Stimulated activated CD8-positive, alpha-beta memory T cell treated with anti-CD3 and anti-CD28 coated beads, Interleukin-7, amount 100 ng/mL, for 4 hours (primary cell): ENCODE measurements at places on chromosomes 4 and X.

DNA sequence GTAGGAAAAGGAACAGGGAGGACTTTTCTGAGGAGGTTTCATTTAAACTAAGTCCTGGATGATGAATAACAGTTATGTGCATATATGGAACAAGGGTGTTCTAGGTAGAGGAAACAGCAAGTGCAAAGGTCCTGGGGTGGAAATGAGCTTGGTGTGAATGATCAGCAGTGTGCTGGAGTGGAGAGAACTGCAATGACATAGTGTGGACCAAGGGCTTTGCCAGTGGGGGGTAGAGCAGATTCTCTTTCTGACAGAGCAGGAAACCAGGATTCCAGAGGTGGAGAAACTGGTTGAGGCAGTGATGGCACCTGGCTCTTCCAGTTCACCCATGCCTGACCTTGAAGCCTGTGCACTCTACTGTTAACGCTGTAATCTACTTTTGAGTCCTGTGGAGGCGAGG lies 1.7 kb downstream of the PPP1R3F start:
- no peak for DNase-seq

DNA sequence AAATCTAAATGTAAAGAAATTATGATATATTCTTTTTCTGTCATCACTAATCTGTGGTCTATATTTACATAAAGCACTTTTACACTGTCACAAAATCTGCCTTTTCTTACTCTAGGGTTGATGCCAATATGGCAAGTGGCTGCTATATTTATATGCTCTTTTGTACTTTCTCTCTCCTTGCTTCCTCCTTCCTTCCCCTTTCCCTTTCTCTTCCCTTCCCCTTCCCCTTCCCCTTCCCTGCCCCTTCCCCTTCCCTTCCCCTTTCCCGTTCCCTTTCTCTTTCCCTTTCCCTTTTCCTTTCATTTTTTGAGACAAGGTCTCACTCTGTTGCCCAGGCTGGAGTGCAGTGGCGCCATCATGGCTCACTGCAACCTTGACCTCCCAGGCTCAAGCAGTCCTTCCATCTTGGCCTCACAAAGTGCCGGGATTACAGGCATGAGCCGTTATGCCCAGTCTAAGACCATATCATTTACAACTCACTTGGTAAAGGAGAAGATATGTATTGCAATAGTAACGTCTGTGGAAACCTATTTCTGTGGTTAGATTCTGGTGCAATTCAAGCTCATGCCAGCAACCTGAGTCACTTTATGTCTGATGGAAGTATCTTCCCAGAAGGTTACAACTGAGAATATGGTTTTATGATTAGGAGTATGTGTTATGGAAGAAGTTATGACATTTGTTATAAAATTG lies 13.9 kb upstream of the PLAC8 start:
- DNase-seq = no peak

DNA sequence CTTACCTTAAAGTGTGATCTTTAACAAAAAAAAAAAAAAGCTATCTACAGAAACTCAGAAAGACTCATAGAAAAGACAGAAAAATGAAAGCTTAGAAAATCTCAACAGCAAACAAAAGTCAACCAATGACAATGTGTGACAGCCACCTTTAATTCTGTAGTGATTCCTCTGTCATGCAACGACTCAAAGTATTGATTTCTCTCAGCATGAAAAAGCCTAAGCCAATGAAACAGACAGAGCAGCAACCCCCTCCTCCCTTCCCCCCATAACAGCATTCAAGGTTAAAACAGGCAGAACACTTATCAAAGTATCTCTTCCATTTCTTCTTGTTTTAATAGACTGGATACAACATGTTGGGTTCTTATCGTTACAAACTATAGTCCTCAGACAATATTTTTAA lies 112.5 kb downstream of the MAB21L2 start:
- DNase-seq = no peak

GRCh38 chr4:167079762-167080161 lies 154.5 kb downstream of the SPOCK3 start:
- no peak for DNase-seq

DNA sequence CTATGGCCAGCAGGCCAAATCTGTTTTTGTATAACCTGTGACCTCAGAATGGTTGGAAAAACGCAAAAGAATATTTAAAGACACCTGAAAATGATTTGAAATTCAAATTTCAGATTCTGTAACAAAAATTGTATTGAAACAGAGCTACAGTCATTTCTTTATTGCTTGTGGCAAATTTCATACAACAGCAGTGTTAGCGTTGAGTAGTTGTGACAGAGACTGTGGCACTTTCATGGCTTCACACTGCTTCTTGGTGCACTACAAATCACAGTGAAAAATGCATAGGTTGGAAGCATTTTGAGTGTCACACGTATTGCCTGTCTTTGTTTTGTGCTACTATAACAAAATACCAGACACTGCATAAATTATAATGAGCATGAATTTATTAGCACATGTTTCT lies 12.2 kb upstream of the PARM1 start:
- DNase-seq = no peak

- no peak for DNase-seq
Observed at GRCh38 chr4:99648321-99648720, 9.3 kb downstream of the C4orf54 start.

DNA sequence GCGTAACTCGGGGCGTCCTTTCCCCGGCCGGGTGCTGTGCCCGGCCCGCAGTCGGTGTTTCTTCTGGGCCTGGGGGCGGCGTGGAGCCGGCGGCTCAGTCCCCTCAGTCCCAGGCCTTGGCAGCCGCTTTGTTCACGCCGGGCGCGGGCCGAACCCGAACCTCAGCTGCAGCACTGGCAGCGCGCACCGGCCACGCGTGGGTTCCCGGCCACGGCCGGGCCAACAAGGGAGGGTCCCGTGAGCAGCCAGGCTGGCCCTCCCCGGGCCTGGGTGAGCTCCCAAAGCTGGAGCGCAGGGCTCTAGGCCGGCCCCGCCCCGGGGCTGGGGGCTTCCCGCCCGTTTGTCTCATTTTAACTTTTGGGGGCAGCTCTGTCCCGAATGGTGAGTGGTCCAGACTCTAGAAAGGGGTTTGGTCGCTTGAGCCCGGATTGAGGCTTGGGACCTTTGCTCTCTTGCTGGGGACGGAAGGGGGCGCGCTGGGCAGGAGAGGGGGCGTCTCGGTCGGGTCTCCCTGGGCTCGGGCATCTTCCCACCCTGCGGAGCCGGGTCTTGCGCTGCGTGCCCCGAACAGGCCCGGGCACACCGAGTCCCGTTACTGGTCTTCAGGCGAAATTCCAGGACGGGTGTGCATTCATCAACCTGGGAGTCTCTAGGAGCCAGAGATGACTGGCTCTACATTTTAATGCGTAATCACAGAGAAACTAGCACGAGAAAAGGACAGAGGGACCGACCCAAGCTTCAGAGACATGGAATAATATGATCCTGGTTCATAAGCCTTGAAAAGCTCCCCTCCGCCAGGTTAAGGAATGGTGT lies 177.1 kb downstream of the CBR4 start:
- DNase-seq = no peak

DNA sequence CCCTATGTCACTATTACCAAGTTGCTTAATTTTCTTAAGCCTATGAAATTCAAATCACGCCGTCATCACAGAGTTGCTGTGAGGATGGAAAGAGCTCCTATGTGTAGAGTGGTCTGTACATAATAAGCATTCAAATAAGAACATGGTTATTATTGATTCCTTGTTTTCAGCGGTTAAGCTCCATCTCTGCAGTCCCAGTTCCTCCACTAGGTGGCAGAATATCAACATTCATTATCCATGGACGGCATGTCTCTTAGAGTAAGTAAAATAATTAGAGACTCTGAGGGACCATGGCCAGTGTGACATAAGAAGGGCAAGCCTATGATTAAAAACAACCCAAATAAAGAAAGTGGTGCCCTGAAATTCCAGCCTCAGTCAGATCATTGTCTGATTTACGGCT lies 132.5 kb upstream of the NHS start:
- no peak for DNase-seq

GRCh38 chr4:173370130-173370476 lies 651 bp upstream of the SAP30 start:
- peak; percentile 52 for DNase-seq

GRCh38 chr4:76799718-76800117 lies 98.2 kb downstream of the SOWAHB start:
- DNase-seq = no peak

GRCh38 chr4:77582156-77582555 lies 23.5 kb upstream of the CXCL13 start:
- no peak for DNase-seq

DNA sequence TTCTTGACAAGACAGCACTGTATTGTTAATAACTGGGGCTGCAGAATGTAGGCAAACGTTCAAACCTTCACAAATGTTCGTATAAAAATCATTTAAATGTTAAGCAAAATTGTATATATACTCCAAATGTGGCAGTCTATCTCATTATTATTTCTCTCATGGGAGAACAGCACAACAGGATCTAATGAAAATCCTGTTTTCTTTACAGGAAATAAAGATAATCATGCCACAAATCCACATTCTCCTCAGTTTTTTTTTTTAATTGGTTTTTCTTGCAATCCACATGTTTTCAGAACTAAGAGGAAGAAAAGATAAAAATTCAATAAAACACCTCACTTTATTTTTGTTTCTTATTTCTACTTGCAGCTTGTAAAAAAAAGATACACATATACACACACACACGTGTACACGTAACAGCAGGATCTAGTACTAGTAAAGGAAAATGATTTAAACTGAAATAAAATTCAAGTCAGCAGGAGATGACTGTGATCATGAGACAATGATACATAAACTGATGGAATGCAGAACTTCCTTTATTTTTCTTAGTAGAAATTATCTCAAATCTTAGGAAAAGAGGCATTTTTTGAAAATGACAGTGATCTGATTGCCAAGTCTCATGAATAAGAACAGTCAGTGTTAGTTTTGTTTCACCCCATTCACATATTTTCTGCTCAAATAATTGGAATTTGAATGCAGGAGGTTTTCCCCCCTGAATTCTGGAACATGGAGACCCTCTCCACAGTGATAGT lies 11.3 kb downstream of the APBB2 start:
- DNase-seq = no peak

GRCh38 chr4:149933120-149933519 lies 117.5 kb upstream of the IQCM start:
- no peak for DNase-seq

DNA sequence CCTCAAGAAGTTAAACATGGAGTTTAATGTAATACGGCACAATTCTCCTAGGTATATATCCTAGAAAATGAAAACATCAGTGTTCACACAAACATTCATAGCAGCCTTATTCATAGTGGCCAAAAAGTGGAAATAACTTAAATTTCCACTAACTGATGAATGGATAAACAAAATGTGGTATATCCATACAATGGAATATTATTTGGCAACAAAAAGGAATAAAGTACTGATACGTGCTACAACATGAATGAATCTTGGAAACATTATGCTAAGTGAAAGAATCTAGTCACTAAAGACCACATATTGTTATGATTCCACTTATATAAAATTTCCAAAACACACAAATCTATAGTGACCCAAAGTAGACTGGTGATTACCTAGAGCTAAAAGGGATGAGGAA lies 14.6 kb downstream of the SDAD1 start:
- DNase-seq = no peak

- no peak for DNase-seq
Observed at GRCh38 chrX:63686878-63687714, 97.9 kb downstream of the ARHGEF9 start.

GRCh38 chr4:185721190-185722028 lies 90.6 kb downstream of the SORBS2 start:
- no peak for DNase-seq

- no peak for DNase-seq
Observed at GRCh38 chrX:136856551-136856950, 24.0 kb downstream of the RBMX start.

DNA sequence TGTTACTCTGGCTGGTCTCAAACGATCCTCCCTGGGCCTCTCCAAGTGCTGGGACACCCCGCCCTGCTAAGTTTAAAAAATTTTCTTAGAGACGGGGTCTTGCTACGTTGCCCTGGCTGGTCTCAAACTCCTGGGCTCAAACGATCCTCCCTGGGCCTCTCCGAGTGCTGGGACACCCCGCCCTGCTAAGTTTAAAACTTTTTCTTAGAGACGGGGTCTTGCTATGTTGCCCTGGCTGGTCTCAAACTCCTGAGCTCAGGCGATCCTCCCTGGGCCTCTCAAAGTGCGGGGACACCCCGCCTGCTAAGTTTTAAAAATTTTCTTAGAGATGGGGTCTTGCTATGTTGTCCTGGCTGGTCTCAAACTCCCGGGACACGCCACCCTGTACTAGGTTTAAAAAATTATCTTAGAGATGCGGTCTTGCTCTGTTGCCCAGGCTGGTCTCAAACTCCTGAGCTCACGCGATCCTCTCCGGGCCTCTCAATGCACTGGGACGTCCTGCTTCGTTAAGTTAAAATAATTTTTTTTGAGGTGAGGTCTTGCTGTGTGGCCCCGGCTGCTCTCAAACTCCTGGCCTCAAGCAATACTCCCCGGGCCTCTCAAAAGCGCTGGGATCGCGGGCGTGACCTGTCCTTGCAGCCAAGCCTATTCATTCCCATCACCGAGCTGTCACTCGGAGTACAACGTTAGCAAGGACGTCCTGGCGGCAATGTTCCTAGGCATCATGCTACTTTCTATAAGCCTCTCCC lies 1.1 kb downstream of the SLC25A6 start:
- no peak for DNase-seq

GRCh38 chr4:37620176-37620575 lies 66.0 kb downstream of the RELL1 start:
- no peak for DNase-seq

- no peak for DNase-seq
Observed at GRCh38 chr4:14862891-14863290, 139.4 kb upstream of the CPEB2 start.

- DNase-seq = no peak
Observed at GRCh38 chr4:82906469-82906868, 5.9 kb downstream of the THAP9 start.

DNA sequence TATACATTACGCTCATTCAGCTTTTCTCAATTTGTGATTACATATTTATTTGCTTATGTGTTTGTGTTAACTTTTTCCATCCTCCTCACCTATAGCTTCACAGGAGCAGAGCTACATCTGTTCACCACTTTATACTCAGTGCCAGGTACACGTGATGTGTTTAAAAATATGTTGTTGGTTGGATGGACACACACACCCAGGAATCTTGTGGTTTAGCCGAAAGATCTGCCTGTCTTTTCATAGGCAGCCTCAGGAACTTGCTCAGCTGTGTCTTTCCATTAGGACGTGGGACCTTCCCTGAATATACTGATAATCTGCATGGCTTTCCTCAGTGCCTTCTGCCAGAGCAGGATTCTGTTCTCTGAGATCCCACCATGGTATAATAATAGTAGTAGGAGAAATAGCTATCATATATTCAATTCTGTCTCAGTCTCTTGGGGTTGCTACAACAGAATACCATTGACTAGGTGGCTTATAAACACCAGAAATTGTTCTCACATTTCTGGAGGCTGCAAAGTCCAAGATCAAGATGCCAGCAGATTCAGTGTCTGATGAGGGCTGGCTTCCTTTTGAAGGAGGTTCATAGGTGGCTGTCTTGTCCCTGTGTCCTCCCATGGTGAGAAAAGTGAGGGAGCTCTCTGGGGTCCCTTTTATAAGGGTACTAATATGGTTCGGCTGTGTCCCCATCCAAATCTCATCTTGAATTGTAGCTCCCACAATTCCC lies 50.0 kb upstream of the SOD3 start:
- no peak for DNase-seq
